ENCODE measurements at places on chromosomes 16 and 17.

GRCh38 chr16:9297437-9298113 lies 206.1 kb downstream of the HAPSTR1 start:
- no peak for DNase-seq

GRCh38 chr17:73371836-73372235 lies 60.0 kb upstream of the CDC42EP4 start:
- no peak for DNase-seq

GRCh38 chr16:911604-912321 lies 59.0 kb downstream of the LMF1 start:
- DNase-seq: no peak

DNA sequence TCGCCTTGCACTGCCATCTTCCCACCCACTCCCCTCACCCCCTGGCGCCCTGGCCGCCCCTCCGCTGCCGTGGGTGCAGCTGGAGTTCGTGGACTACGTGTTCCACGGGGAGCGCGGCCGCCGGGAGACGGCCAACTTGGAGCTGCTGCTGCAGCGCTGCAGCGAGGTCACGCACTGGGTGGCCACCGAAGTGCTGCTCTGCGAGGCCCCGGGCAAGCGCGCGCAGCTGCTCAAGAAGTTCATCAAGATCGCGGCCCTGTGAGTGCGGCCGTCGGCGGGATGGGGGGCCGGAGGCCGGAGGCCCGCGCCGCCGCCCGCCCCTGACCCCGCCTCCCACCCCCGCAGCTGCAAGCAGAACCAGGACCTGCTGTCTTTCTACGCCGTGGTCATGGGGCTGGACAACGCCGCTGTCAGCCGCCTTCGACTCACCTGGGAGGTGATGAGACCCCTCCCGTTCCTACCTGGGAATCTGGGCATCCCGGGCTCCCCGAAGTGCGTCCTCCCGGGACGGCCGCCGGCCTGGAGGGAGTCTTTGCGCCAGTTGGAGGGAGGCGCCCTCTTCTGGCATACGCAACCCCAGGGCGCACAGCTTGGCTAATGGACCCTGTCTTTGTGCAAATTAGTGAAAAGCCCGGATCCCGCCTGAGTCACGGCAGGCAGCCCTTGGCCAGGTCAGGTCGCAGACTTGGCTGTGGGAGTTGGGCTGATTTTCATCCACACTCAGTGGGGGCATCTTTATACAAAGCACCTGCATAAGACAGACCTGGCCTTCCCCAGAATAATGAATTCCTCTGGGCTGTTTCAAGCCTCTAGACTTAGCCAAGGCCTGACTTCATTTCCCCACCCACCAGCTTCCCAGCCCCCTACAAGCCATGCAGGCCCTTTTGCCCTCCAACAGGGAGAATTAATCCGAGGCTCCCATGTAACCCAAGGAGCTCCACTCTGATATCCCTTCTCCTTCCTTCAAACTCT lies 14.3 kb downstream of the RAPGEFL1 start:
- peak; percentile 68 for DNase-seq

GRCh38 chr17:42342242-42343008 lies 45.8 kb downstream of the STAT3 start:
- DNase-seq: peak; percentile 64

DNA sequence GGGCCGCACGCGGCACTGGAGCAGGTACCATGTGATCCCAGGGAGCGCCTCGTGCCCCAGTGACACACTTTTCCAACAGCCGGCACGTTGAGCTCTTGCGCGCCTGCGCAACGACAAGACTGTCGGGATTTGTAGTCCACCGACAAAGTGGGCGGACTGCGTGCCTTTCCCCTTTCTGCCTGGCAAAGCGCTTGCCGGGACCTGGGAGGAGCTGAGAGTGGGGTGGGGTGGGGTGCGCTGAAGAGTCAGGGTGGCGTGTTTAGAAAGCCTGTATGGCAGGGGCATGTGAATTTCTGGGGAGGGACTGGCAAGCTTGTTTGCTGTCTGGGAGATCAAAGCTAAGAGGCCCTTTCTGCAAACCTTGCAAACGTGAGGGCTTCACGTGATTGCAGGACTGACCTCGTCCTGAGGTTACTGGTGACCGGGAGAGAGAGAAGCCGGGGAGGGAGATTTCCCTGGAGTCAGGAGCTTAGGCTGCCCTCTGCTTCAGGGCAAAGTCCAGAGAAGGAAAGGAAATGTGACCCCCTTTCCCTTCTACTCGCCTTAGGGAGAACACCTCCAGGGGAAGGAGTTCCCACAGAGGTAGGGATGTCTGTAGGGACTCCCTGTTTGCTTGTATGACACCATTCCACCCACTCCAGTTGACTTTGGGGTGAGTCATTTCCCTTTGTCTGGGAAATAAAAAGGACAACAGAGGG lies 429 bp upstream of the NR1D1 start:
- peak; percentile 98 for DNase-seq

- no peak for DNase-seq
Observed at GRCh38 chr17:41813152-41813680, 412 bp downstream of the FKBP10 start.

DNA sequence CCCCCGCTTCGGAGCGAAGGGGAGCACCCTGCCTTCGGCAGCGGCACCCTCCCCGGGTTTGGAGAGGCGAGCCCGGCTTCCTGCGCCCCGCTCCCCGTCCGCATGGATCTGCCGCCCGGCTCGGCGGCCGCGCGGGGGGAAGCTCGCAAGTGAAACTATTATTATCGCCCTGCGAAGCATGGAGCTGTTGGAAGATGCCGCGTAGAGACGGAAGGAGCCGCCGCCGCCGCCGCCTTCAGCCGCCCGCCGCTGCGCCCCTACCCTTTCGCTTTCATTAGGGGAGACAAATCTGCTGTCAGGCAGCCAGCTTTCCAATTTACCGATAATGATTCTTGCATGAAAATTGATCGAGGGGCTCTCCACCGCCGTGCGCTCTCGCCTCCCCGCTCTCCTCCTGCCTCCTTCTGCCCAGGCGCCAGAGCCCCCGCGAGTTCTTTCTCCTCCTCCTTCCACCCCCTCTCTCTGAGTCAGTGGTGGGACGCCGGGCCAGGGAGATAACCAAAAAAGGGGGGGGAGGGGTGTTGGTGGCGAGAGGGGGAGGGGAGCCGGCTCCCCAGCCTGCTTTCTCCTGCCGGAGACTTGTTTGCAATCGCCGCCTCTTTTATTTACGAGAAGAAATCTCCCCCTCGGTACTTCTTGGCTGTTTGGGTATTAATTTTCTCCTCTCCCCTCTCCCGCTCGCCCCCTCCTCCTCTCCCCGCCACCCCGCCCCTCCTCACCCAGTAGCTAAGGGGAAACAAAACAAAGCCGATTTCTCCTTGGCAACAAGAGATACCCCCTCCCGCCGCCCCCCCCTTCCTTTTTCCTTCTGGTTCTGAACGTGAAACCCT lies 58.0 kb upstream of the GSE1 start:
- DNase-seq: peak; percentile 85

DNA sequence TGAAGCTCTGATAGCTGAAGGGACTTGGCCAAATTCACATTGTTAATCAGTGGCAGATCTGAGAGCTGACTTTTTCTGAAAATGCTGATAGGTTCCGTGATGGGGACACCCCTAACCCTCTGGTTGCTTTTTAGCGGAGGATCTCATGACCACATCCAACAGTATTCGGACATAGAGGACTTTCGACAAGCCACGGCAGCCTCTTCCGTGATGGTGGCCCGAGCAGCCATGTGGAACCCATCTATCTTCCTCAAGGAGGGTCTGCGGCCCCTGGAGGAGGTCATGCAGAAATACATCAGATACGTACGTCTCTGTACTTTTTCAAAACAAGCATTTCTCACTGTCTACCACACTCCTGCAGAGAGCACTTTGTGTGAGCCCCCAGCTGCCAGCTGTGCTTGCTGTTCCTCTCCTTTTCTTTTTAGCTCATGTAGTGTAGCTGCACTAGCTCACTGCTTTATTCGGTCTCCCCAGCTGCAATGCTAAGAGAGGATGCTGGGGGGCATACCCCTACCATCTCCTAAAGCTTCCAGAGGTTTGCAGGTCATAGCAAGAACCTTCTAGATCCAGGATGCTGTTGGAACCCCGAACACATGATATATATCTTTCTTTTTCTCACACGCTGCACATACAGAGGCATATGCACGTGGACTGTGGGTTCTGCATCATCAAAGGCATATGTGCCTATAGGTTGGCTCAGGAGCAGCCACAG lies 14.2 kb upstream of the NFATC3 start:
- DNase-seq: no peak
